ENCODE measurements at places on chromosomes 3 and 15. TPM values are rescaled to one million over a fixed set of nuclear protein-coding genes. Genes with fewer than 3 reads are reported as not detected.

Gene ADCY5
- total RNA-seq, result 0.24 TPM

Gene ILDR1
- not detected for total RNA-seq

Gene ANKRD63
- total RNA-seq, result not detected

Gene EDC3
- total RNA-seq, result 45.3 TPM

DNA sequence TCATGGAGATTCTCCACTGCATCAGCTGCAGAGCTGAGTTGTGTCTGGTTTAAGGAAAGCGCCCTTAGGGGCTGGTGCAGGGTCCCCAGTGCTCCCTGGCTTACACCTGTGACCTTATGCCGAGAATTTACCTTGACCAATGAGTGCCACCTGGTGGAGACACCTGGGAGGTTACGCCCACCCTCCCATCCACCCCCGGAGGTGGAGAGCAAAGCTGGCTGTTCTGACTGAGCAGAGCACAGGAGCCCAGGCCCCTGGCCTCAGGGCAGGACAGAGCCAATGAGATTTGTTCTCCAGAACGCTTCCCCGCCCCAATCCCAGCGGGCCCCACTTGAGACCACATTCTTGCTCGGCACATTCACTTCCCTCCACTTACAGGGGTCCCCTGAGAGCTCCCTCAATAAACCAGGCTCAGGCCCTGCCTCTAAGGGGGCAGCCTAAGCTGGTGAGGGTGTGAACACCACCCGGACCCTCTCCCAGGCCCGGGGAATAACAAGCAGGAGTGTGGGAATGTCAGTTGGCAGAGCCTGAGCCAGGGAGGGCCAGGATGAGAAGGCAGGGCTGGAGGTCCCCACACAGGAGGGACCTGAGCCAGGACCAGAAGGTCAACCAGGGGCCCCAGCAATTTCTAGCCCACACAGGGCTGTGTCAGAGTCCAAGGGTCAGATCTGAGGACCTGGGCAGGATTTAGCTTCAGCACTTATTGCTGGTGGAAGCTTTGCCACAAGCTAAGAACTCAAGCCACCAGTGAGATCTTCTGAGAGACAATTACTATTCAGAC, 117.1 kb downstream of the TPRA1 start:
- no peak overlapping the region for H3K4me3 ChIP-seq
- DNase-seq, result no peak
- H3K4me1 ChIP-seq, result no peaks in the 10 kb centered on the region
- H3K27ac ChIP-seq, result no peak overlapping the region

- no peak for DNase-seq
- H3K36me3 ChIP-seq, result no peaks in the 10 kb centered on the region
- H3K27me3 ChIP-seq, result peaks cover 42% of the 10 kb centered on the region
- H3K27ac ChIP-seq, result no peak overlapping the region
- H3K4me1 ChIP-seq, result no peaks in the 10 kb centered on the region
- H3K4me3 ChIP-seq, result no peak overlapping the region
Measured at GRCh38 chr15:51299187-51300015, 39.0 kb downstream of the CYP19A1 start.

Data from HFFc6 (cell line).